ENCODE measurements at places on chromosomes 12 and 14.

DNA sequence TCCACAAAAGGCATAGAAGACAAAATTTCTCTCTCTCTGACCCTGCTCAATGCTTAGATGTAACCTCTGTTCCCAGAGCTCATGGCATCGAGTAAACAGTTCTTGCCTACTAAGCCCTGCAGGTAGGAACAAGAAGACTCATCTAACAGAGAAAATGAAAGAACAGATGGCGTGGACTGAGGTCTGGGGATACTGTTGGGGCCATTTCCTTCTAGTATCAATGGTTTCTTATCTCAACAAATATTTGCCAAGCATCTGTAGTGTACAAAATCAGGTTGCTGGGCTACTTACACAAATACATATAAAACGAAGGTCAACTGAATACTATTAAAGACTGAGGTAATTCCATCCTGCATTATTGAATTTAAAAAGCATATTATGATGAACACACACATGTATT is 93.3 kb downstream of the RIMBP2 start:
- no peak for DNase-seq

DNA sequence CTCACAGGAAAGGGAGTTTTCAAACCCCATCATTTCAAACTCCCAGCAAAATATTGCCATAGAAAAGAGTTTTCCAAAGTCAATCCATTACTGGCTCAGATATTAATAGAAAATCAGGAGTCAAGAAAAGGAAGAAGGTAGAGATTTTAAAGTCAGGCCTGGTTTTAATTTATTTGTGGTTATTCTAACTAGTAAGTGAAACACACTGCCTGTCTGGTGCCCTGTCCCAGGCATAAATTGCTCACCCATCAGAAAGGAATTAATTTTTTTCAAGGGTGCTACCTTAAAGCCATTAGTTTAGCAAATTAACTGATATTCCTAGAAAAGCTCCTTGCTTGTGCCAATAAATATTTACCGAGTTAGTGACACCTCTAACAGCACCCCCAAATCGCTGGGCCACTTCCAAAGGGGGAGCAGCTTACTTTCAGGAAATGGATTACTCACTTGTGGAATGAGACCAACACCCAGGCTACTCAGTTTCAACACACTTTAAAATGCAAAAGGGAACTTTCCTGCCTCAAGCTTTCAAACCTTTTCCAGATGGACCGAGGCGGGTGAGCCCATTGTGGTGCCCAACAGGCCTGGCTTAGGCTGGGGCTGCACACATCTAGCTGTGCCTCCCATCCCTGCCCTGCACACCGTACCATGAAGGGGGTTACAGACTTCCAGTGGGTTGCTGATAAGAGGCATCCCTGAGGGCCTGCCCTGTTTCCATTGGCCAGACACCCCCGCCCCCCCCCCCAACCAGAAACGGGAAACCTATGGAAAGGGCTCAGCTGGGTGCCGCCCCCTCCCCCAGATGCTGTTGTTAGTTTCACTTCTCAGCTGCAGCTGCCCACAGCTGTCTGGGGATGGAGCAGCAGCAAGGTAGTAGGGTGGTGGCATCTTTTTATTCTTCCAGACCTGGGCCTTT is 117.2 kb downstream of the SAMD4A start:
- no peak for DNase-seq

GRCh38 chr14:91400696-91401095 is 16.9 kb downstream of the CCDC88C start:
- DNase-seq, result no peak

GRCh38 chr12:14911131-14911530 is 25.5 kb upstream of the MGP start:
- DNase-seq, result no peak

- DNase-seq, result no peak
Observed at GRCh38 chr12:116436561-116437249, 122.5 kb upstream of the MAP1LC3B2 start.

- no peak for DNase-seq
Observed at GRCh38 chr12:31321186-31321896, 4.6 kb downstream of the SINHCAF start.

DNA sequence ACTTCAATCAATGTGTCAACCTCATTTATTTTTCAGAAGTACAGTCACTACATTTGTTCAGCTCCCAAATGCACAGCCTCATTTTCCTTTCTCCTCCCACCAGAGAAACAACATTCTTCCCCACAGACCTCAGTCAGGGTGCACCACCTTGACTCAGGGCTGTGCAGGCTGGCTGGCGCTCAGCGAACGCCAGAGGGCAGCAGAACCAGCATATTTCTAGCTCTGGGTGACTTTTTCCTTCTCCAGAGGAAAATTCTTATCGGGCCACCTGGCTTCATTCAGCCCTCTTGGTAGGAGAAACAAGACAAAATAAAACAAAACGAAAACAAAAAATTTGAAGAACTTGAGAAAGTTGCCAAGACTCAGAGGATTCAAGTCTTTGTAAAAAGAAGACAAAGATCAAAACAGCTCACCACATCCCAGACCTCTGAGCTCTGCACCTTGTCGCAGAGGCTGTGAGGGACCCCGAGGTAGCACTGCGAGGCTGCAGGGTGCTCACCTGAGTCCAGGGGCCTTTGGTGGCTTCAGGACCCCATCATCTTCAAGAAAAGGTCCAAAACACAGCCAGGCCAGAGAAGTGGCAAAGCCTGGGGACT is 33.7 kb downstream of the PAH start:
- DNase-seq, result peak; percentile 17

DNA sequence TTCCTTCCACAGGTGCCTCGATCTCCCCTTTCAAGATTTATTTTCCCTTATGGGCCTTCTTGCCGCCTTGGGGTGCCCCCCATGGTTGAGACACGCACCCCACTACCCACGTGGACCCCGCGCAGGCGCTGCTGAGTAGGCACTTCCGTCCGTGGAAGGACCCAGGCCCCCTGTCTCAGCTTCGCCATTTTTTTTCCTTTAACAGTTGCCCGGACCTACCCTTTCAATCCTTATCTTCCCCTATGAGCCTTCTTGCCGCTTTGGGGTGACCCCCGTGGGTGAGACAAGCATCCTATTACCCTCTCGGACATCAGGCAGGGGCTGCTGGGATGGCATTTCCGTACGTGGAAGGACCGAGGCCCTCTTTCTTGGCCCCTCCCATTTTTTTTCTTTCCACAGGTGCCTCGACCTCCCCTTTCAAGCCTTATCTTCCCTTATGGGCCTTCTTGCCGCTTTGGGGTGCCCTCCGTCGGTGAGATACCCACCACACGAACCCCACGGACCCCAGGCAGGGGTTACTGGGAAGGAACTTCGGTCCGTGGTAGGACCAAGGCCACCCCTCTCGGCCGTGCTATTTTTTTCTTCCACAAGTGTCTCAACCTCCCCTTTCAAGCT is 268.2 kb downstream of the ALG10 start:
- no peak for DNase-seq

DNA sequence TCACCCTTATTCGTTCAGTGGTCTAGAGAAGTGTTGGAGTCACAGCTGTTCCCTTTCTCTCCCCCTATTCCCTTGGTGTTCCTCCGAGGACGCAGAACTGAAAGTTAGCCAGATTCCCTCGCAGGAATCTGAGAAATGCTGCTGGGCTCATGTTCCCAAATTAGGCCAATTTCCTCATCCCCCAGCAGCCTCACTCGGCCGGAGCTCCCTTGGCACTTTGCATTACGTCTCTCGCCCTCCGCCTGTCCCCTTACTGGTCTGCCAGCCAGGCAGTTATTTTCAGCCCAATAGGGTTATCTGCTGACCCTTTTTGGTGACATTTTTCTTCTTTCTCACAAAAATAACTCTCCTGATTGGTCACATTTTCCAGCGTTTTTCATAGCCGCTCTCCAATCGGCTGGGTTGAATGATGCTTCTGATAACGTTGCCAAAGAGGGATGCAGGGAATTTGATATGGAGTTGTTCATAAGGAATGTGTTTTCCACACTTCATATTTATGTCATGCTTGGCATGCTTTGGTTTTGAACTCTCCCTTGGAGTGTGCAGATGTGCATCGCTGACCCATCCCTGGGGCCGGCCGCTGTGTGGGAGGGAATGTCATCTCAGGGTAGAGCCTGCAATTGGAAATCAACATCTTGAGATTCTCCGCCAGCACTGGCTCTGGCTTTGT is 9.9 kb downstream of the IFT43 start:
- no peak for DNase-seq

- DNase-seq, result no peak
Observed at GRCh38 chr14:81940651-81941050, 407.0 kb upstream of the SEL1L start.

- DNase-seq, result no peak
Observed at GRCh38 chr12:6765048-6765633, 1.0 kb upstream of the PTMS start.

DNA sequence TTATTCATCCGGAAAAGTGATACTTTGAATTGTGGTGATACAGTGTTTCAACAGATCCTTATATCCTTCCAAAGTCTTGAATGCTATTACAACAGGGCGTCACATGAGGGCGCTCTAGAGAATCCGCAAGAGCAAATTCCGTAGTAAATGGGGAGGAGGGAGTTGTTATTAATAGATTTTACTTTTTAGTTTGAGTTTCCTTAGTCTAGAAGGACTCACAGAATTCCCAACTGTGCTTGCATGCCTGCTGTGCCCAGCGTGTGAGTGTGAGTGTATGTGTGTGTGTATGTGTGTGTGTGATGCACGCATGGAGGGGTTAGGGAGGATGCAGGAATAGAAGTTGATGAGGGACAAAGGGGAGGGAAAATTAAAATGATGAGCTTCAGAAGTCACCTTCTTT is 375.3 kb downstream of the C12orf75 start:
- no peak for DNase-seq

DNA sequence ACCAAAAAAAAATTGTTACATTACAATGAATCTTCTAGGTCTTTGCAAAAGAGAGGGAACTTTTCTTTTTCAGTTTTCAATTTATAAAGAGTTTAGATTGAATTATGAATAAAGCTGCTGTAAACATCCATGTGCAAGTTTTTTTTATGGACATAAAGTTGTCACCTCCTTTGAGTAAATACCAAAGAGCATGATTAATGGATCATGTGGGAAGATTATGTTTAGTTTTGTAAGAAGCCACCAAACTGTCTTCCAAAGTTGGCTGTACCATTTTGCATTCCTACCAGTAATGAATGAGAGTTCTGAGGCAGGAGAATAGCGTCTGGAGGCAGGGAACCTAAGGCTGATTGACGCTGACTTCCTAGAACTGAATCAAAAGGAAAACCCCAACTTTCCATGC is 30.2 kb downstream of the LEMD3 start:
- no peak for DNase-seq

DNA sequence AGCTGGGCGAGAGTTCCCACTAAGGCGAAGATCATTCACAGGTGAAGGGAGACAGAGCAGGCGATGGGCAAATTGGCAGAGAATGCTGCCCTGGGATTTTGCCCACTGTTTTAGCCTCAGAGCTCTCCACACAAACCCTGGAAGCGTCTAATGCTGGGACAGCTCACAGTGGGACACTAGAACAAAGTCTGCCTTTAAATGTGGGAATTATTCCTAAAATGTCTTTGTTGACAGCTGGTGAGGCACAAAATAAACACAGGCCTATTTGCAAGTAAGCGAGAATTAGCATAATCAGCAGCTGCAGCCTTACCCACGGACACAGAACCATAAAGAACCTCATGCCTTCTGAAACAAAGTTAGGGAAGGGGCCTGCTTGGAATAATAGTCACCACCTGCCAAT is 824.5 kb downstream of the AACS start:
- DNase-seq, result no peak

DNA sequence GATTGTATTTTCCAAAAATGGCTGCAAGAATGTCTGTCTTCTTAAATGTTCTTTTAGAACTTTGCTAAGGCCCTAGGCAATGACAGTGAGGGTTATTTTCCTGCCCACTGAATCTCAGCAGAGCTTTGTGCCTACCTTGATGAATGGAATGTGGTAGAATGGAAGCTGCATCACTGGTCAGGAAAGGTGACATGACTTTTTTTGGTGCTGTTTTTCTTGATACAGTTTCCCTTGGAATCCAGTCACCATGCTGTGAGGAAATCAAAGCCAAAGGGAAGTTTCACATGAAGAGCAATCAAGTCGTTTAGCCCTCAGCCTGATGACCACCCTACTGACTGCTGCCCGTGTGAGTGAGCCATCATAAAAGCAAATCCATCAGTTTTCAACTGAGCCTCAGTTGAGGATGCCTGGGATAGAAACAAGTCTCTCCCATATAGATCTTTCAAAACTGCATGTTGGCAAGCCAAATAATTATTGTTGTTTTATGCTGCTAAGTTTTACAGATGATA is 886.0 kb upstream of the FBXO33 start:
- DNase-seq, result no peak

GRCh38 chr12:25041006-25041741 is 92.3 kb upstream of the BCAT1 start:
- DNase-seq, result no peak

DNA sequence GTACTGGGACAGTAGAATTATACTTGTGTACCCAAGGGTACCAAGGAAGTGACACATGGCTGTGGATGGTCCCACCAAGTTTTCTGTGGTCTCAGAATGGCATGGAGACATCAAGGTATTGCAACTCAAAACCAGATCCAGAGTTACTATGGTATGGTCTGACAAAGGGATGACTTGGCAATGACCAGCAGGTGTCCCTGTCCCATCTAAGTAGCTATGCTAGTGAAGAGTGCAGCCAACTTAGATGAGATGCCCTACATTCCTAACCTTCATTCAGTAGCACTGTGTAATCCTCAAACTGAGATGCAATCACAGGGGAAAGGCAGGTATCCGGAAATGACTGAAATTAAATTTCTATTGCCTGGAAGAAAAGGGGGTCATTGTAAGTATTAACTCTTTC is 188.7 kb upstream of the TMEM260 start:
- DNase-seq, result no peak

- no peak for DNase-seq
Observed at GRCh38 chr12:79618848-79619404, 71.8 kb downstream of the PAWR start.

DNA sequence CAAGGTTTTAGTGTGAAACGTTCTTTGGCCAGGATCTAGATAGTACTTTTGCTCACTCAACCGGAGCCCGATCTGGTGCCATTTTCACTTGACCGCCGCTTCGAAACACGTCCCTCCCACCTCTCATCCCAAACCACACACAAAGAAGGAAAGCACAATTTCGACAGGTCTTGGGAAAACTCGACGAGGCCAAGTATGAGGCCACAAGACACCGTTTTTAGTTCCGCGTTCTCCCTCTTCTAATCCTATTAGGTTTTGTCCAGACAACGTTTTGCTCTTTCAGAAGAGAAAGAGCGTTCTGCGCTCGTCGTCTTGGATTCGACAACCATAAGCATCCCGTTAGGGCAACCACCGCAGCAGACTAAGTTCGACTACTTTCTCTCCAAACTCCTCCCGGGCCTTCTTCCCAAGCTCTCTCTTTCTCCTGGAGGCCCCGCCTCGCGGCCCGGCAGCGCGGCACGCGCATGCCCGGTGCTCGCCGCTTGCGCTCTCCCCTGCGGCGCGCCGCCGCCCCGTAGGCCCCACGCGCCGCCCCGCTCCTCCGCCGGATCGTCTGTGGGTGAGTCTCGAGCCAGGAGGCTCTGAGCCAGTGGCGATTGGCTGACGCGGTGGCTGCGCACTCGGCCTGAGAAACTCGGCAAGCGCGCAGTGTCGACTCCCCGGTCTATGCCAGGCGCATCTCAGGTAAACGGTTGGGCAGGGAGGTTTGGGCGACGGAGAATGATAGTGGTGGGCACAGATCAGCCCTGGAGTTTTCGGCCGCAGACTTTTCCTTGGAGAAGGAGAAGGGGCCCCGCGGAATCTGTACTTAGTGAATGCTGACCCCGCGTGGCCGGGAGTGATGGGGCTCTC is at the start of gene MIPOL1:
TSS of gene MIPOL1 (plus strand) at position 517 of the 852 bp plus-strand sequence. CDS start 49,952 bp downstream, outside the sequence.
- DNase-seq, result peak; percentile 32

GRCh38 chr12:93568091-93568490 is 4.4 kb upstream of the SOCS2 start:
- no peak for DNase-seq

GRCh38 chr12:28550757-28551704 is 360.8 kb downstream of the CCDC91 start:
- DNase-seq, result no peak

- no peak for DNase-seq
Observed at GRCh38 chr12:19220852-19221466, 91.4 kb downstream of the PLEKHA5 start.

Measured in CD4-positive, alpha-beta T cell treated with Interleukin-21 for 1 hour (primary cell).